ENCODE measurements at places on chromosomes 1 and 21.

- no peak for DNase-seq
Observed at GRCh38 chr1:47683401-47683800, 245.6 kb downstream of the FOXD2 start.

GRCh38 chr21:45040157-45040711 is 34.1 kb upstream of the ADARB1 start:
- DNase-seq, result no peak

DNA sequence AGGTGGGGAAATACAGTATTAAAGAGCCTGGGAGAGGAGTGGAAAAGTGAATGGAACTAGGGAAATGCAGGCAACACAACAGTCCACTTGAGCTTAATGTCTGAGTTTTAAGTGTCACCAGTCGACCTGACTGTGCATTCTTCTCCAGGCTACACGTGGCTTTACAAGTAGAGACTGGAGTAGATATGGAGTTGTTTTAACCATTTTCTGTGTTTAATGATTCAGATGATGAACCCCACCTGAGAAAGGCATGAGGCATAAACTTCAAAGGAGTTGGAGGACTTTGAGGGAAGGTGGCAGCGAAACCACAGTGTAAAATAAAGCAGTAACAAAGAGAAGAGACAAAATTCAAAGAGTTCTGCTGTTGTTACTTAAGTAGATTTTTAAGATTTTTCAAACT is 12.6 kb downstream of the FUBP1 start:
- no peak for DNase-seq

DNA sequence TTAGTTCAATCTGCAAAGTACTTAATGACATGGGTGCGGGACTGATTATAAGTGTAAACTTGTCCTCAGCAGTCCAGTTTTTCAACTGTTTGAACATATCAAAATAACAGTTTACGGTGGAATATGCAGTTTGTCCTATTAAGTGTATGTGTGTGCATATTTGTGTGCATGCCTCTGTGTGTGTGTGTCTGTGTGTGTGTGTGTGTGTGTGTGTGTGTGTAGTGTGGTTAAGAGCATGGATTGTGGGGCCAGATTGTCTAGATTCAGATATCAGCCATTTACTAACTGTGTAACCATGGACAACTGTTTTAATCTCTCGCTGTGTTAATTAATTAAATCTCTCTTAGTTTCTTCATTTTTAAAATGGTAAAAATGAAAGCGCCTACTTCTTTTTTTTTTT is 39.0 kb downstream of the NEXN start:
- no peak for DNase-seq

GRCh38 chr1:238777551-238777950 is 608.8 kb upstream of the CHRM3 start:
- no peak for DNase-seq

- DNase-seq, result no peak
Observed at GRCh38 chr1:226991920-226992319, 51.8 kb downstream of the COQ8A start.

DNA sequence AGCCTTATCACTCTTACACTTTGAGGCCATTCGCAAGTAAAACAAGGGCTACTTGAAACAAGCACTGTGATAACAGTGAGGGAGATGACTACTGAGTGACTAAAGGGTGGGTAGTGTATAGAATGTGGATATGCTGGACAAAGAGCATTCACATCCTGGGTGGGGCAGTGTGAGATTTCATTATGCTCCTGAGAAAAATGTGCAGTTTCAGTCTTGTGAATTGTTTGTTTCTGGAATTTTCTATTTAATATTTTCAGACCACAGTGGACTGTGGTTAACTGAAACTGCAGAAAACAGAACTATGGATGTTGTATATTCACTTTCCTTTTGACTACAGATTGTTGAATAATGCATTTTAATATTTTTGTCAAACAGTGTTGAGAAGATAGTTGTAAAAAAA is 25.1 kb upstream of the B3GALT2 start:
- no peak for DNase-seq

- no peak for DNase-seq
Observed at GRCh38 chr1:52461821-52462220, 57.4 kb downstream of the PRPF38A start.

GRCh38 chr1:30328100-30328370 is 395.4 kb downstream of the MATN1 start:
- DNase-seq, result no peak

GRCh38 chr1:214259353-214259977 is 21.5 kb upstream of the SMYD2 start:
- no peak for DNase-seq

DNA sequence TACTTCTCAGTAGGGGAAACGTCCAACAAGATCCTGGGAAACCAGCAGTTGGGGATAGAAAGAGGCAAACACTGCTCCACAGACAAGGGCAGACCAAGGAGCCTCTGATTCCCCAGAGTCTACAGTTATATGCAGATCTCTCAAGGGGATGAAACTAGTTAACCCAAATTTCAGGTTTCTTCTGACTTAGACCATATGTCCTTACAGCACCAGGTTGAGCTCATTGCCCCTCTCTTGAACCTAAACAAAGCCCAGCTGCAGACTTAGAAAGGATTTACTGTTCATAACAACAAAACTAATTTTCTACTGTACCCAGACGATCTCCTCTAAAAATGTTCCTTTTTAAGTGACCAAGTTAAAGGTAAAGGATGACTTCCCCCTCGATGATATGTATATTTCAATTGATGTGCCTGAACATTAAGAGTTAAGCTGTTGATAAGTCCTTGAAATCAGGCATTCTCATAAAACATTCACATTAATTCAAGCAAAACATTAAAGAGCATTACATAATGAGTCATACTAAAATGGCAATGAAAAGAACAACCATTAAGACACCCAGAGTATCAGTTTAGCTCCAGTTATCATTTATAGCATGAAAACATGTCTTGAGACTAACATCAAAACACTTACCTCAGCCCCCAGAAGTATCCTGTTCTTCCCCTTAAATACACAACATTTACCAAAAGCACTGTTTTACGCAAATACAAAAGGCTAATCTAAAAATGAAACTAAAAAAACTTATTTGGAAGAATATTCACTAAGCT is 24.1 kb downstream of the SMYD3 start:
- DNase-seq, result peak; percentile 27

GRCh38 chr1:50422946-50423669 is at the start of gene DMRTA2:
Gene DMRTA2 (minus strand): TSS chr1:50423443. CDS start chr1:50421536, 1,907 bp downstream.
- DNase-seq, result peak; percentile 82

- no peak for DNase-seq
Observed at GRCh38 chr1:156232201-156232894, 9.6 kb upstream of the BGLAP start.

DNA sequence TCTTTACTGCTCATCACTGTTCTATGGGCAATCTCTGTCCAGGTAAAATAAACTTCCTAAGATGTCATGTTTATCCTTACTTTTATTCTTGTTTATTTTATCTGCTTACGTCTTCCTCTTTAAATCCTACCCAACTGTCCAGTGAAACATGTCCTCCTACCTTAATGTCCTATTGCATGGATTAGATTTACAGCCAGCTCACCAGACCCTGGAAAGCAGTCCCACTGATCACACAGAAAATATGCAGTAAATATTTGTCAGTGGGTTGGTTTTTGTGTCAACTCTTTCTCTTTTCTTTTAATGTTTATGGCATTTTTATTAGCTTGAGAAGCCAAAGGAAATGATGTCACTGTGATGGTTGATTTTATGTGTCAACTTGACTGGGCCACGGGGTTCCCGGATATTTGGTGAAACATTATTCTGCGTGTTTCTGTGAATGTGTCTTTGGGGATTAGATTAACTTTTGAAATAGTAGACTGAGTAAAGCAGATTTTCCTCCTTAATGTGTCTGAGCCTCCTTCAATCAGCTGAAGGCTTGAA is 258.3 kb downstream of the SRGAP2C start:
- DNase-seq, result no peak

GRCh38 chr1:244460197-244460596 is 876 bp upstream of the CATSPERE start:
- no peak for DNase-seq

DNA sequence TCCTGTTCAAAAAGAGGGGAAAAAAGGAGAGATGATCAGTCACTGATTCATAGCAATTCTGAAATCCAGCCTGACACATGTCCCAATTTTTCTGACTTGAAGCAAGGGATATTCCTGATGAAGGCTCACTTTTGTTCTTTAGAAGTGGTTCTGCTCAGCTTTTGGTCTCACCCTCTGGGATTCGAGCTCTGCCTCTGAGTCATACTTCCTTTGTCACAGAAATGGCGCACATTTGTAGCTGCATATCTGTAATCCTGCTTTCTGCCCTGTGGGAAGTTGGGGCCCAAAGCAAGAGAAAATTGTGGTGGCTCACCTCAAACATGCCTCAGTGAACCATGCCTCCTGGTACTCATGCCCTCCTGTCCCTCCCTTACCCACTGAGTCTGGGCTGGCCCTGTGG is 22.3 kb upstream of the FAM78B start:
- DNase-seq, result no peak

DNA sequence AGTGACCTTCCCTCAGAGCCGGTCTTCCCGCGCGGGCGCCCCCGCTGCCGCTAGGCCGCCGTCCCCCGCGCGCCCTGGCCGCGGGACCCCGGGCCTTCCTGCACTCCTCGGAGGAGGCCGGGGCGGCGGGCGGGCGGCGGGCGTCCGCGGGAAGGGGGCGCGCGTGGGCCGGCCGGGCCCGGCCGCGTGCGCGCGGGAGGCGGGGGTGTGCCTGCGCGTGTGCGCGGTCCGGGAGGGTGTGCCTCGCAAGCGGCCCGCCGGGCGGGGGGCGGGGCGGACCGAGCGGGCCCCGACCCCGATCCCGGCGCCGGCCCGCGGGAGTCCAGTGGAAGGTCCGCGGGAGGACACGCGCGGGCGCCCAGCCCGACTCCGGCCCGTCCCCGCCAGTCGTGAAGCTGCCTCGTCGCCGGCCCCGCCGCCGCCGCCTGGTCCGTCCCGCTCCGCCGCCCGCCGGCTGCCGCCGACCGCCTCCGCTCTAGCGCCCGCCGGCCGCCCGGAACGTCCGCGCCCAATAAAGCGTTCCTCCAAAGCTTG is 438 bp downstream of the MRPS6 start:
- DNase-seq, result peak; percentile 47
